ENCODE measurements at places on chromosomes 12 and 14.

GRCh38 chr12:123171967-123172366 lies 21.1 kb upstream of the PITPNM2 start:
- no peak for DNase-seq

GRCh38 chr14:22668417-22668816 lies 24.3 kb upstream of the OR6J1 start:
- DNase-seq = no peak

- DNase-seq = no peak
Measured at GRCh38 chr12:48004053-48004941, at the start of gene COL2A1. Gene COL2A1 (minus strand): TSS chr12:48004476. CDS start chr12:48004321, 155 bp downstream.

DNA sequence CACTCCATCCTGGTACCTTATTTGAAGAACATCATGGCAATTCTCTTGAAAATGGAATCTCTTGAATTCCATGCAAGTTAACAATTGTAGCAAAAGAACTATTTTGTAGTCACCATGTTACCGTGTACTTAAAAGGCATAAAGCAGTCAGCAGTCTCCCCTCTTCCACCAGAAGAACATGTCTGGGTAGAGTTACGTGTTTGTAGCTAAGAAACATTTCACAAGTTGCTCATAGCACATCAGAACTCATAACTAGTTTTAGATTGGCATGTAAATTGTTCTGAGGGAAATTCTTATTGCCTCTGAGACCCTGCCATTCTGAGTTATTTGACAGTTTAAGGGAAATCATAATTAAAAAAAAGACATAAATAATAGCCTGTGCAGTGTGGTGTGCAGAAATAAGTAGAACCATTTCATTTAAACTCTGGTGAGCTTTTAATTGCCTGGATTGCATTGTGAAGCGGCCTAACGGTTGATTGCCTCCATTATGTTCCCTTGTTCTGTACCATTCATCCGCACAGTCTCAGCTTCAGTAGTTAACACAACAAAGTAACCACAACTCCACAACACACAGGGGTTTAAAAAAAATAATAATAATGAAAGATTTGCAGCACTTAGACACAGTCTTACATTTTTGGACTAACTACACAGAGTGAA lies 2.6 kb downstream of the LMO3 start:
- DNase-seq = no peak

DNA sequence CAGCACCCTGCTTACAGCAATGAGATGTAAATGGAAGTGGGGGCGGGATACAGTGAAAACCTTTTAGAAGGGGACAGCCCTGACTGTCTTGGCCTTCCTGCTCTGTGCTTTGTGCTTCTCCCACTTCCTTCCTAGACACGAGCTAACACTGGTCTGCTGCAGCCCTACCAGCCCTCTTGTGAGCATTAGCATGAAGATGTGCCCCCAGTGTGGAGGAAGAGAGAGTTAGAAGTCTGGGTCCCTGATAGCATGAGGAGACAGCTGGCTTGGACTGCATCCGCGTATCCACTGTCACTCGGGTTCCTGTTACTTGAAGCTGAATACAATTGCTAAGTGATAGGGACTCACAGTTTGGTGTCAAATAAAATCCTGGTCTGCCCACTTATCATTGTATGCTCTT lies 248.1 kb upstream of the SOX5 start:
- no peak for DNase-seq

- no peak for DNase-seq
Measured at GRCh38 chr14:95307402-95308041, 12.2 kb downstream of the CLMN start.

DNA sequence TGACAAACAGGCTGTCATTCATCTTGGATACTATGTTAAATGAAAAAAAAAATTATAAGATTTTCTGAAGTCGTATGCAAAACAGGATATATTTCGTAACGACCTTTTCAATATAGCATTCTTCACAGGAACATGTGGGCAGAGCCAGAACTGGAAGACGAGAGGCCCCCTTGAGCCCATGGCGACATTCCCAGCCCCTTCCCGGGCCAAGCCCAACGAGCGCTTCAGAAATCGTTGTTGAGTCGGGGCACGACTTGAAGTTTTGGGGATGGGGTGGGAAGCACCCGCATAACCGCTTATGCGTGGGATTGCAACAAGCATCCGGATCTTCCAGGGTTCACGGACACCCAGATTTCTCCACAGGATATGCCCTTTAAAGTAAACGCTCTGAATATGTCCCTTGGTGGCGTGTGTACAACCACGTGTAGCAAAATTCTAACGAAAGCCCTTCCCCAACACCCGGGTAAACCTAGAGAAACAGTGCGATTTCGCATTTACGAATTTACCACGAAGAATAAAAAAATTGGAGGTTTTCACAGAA lies 736 bp downstream of the C14orf39 start:
- no peak for DNase-seq

DNA sequence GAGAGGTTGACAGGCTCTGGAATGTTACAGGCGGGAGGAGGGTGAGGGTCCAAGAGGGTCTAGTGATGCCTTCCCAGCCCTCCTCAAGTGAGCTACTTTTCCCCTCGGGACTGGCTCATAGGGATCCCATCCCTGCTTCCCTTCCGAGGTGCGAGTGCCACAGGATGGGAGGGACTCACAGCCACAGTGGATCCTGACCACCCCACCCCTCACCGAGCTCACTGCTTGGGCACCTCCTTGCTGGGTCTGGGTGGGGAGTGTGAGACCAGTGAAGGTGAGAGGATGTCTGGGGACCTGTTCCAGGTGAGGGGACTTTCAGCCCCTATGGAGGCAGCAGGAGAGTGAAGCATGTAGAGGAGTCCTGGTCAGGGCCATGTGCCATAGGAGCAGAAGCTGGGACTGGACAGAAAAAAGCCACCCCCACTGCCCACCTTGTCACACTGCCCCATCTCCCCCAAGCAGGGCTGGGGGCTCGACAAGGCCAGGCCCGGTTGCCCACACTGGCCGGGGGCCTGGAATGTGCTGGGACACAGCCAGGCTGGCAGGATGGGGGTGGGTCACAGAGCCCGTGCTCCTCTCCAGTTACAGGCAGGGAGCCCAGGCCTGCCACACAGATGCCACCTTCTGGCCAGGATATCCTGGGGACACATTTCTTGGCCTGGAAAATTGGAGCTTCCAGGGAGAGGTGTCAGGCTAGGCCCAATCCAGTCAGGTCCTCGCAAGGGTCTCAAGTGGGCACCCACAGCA lies 1.7 kb upstream of the TNS2 start:
- no peak for DNase-seq

Data from activated CD4-positive, CD25-positive, alpha-beta regulatory T cell (primary cell).